ENCODE measurements at places on chromosomes 2 and 18. TPM values are rescaled to one million over a fixed set of nuclear protein-coding genes. Genes with fewer than 3 reads are reported as not detected.

DNA sequence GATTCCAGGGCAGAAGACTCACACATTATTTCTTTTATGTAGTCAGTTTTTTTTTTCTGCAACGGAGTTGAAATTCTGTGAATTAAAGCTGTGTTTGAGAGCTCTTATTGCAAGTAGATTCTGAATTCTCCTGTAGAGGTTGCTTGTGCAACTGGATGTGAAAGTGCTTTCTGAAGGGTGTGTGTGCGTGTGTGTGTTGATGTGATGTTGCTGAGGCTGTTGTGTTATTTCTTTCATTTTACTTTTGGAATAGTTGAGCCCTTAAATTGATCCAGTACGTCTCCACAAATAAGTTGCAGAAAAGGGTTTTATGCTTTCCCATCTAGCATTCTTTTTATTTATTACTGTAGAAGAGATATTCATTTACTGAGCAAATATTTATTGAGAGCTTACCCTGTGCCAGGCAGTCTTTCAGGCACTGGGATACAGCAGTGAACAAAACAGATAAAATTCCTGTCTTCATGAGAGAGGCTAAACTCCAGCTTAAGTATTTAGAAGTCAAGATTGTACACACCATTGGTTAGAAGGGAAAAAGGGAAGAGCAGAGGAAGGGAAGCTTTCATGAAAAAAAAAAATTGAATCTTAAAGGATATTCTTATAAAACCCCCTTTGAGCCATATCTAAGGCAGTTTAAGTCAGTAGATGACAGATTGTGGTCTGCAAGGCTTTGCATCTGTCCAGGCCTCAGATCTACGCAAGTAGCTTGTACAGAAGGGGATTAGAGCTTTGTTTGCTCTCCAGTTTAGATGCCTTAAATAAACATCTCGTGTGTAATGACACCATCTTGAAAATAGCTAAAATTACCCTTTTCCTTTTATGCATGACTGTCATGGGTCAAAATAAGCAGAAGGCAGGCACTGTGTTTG, 58.2 kb downstream of the MYO1B start:
- peak; percentile 46 for DNase-seq

DNA sequence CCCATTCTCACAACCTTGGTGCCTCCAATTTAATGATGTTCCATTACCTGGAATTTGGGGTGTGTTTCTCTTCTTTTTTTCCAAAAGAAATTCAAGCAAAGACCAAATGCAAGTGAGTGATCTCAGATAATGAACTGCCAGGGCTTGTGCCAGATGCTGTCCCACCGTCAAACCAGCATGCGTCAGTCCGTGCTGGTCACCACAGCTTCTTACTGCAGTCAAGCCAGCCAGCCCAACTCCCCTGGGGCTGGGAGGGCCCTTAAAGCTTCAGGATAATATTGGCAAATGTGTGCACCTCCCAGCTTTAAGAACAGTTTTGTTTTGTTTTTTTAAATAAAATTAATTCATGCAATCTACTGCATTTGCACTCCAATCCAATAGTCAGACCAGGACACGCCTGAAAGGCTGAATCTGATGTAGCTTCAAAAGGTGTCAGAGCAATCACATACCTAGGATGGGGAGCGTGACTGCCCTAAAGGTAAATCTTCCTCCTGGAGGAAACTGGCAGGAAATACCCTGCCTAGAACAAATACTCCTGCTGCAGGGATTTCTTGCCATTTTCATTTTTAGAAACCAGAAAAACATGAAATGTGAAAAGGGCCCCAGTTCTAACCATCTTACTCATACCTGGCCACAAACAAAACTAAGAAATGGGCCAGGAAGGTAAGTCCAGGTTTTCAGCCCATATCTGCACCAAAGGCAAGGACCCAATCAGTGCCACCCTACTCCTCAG, 26.8 kb upstream of the SP3 start:
- DNase-seq = peak; percentile 42

GRCh38 chr18:37543321-37543720, 22.3 kb downstream of the CELF4 start:
- no peak for DNase-seq

- DNase-seq = peak; percentile 46
These were observed 376.3 kb upstream of the UBE2E3 start for GRCh38 chr2:180604077-180604476.

DNA sequence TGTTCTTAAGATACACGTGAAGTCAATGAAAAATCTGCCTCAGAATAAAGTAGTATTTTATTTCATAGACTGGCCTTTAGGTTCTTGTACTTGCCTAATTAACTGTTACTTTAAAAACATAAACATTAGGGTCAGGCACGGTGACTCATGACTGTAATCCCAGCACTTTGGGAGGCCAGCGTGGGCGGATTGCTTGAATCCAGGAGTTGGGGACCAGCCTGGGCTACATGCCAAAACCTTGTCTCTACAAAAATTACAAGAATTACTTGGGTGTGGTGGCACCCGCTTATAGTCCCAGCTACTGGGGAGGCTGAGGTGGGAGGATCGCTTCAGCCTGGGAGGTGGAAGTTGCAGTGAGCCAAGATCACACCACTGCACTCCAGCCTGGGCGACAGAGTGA, 16.0 kb upstream of the SNORC start:
- peak; percentile 81 for DNase-seq

DNA sequence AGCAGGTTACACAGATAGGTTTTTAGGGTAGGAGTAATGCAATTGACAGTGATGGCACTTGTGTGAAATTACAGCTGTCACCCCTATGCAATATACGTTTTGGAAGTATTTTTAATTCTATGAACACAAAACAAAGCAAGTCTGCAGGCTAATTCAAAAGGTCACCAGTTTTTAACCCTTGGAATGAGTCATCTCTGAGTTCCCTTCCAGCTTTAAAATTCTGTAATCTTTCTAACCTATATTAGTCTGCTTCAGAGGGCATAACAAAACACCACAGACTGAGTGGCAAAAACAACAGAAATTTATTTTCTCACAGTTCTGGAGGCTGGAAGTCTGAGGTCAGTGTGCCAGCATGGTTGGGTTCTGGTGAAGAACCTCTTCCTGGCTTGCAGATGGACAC, 596.9 kb upstream of the HNMT start:
- no peak for DNase-seq

DNA sequence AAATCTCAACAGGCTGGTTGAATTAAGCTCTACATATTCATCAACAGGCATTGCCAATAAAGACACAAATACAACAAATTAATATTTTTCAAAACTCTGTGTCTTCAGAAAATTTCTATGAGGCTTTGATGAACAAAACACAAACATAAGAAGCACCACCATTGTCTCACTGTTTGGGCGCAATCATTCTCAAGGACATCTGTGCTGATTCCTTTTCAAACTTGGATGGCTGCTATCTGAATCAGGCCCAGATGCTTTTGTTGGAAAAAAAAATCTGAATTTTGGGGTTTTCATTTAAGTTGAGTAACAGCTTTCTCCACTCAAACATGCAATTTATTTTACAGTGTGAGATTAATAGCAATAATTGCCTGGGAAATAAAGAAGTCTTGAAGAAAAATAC, 173.8 kb downstream of the NRXN1 start:
- no peak for DNase-seq

DNA sequence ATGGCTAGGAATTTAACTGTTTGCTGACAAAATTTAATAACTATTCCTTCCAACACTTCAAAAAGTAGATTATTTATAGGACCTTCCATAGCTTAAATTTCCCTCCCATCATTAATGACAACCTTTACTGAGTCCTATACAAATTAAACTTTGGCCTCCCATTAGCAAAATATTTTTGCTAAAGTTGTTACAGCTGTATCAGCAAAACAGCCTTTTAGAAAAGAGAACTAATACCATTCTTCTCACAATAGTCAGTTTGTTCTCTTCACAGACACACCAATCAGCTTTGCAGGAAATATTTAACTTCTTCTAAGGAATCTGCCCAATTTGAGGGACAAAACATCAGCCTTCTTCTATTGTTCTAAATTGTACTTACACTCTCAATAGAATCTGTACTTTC, 12.0 kb upstream of the GCFC2 start:
- DNase-seq = no peak

DNA sequence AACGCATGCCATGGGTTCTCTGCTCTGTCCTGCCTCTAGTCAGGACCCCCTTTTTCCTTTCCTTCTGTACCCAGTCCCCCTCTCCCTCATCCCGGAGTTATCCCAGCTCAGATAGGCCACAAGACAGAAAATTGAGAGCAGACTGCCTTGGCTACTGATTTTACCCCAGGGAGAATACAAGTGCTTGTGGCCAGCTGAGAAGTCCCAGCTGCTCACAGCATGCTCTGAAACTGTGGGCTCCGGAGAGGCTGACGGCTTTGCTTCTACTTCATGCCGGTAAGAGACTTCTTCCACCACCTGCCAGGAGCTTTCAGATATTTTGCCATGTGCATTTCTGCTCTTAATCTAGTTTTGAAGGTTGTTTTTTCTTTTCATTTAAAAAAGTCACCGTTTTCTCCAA, 20.0 kb upstream of the SIX2 start:
- DNase-seq = no peak

DNA sequence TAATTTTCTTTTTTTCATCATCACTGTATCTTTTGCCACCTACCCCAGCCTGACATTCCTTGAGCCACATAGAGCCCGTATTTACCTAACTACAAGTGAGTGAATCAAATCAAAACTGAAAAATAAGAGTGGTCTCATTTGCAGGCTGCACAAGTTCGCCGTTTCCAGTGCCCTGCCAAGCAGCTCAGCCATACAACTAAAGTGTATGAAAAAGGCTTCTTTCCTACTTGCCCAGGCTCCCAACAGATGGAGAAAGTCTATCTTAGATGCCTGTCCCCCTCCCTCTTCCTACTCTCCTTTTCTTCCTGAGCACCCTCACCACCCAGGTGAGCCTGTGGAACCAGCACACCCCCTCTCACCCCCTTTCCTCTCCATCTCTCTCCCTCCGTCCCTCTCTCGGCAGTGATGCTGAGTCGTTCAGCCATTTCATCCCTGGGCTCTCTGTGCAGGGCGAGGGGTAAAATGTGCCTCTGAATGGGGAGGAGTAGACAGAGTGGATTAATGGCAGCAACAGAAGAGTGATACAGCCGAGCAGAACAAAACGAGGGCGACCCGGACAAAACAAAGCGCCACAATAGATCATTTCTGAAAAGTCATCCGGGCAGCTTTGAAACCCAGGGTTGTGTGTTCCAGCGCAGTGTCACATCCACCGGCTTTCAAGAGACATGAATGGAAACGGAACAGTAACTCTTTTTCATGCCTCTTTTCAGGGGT, 65.0 kb upstream of the POU3F3 start:
- DNase-seq = no peak

DNA sequence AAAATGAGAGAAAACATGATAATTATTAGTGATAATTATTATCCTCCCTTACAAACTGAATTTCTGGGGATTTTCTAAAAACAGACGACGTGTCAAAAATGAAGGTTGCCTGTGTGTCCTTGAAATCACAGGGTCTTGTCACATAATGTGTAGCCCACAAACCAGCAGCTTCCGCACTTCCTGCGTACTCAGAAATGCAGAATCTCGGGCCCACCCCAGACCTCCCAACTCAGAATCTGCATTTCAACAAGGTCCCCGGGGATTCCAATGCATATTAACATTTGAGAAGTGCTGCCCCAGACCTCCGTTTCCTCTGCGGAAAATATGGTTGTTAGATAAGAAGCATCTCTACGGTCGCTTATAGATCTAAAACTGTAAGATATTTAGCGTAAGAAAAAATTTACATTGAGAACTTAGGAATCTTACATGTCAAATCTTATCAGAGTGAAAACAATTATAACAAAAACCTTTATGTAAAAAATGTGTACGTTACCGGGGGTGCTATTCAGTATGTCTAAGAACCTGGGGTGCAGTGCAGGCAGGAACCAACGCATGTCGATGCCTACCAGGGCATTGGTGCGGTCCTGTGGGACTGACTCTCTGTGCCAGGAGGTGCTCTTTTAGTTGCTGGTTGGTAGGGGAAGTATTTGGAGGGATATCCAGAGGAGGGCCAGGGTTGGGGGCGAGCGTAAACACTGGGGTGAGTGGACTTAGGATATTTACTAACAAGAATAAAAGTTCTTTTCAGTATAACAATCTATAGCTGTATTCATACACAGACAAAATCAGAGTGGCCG, 15.2 kb downstream of the CDKL4 start:
- no peak for DNase-seq

The PAX8 gene
- not detected for total RNA-seq
